ENCODE measurements at places on chromosomes 16 and 17. TPM values are rescaled to one million over a fixed set of nuclear protein-coding genes. Genes with fewer than 3 reads are reported as not detected.
A peak's percentile ranks its signal among the peaks of the same experiment; 100 is the strongest.

DNA sequence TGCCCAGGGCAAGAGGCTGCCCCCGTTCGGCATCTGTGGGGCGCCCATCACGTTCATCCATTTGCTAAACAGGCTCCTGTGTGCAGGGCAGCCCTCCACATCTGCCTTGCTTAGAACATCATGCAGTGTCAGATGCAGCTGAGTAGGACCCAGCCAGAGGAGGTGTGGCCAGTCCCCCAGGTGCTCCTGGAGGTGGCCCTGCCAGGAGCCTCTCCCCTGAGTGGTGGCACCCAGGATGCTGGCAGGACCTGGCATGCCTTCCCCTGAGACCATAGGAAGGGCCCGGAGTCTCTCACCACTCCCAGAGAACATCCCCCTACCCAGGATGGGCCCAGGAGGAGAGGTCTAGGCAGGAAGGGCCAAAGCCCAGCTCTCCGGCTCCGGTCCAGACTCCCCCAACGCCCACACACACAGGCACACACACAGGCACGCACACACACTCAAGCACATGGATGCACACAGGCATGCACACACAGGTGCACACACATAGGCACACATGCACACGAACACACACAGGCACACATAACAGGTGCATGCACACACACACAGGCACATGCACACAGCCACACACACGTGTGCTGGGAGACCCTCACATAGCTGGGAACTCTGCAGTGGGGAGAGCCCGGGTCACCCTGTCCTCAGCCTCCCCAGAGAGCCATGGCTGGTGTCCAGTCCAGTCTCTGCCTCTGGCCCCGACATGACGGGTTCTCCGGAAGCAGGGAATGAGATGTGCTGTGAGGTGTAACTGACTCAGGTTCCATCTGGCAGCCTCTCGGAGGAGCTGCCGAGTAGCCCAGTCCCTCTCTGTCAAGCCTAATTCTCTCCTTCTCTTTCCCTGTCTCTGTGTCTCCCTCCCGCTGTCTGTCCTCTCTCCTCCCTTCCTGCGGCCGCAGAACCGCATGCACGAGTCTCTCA, 74.6 kb downstream of the AMFR start:
- no peak for DNase-seq

The NPIPB4 gene
- total RNA-seq, result 94.9 TPM

- DNase-seq, result peak; percentile 97
Observed at GRCh38 chr17:73231841-73232586, 29.7 kb downstream of the CPSF4L start.

GRCh38 chr16:57988929-57989328, 11.5 kb downstream of the ZNF319 start:
- DNase-seq, result no peak

- DNase-seq, result no peak
Observed at GRCh38 chr17:38568274-38568673, 37.5 kb downstream of the SRCIN1 start.

The PCGF2 gene
- total RNA-seq, result 1.2 TPM

The SCN4A gene
- total RNA-seq, result 0.10 TPM

DNA sequence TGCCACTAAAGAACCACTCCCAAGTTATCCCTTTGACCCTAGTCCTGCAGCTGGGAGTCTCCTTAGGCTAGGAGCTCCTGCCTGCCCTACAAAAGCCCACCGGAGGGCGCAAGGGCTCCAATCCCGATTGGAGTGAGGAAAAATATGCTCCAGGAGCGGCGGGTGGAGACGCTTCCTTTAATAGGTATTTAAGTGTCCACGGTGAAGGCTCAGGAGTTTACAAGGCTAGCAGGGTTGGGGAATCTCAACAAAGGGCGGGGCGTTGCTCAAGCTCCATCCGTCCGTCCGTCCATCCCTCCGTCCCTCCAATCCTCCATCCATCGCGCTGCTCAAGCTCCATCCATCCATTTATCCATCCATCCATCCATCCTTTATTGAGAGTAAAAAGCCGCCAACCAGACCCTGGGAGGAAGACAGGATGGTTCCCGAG, 556 bp upstream of the SPNS1 start:
- peak; percentile 76 for DNase-seq

DNA sequence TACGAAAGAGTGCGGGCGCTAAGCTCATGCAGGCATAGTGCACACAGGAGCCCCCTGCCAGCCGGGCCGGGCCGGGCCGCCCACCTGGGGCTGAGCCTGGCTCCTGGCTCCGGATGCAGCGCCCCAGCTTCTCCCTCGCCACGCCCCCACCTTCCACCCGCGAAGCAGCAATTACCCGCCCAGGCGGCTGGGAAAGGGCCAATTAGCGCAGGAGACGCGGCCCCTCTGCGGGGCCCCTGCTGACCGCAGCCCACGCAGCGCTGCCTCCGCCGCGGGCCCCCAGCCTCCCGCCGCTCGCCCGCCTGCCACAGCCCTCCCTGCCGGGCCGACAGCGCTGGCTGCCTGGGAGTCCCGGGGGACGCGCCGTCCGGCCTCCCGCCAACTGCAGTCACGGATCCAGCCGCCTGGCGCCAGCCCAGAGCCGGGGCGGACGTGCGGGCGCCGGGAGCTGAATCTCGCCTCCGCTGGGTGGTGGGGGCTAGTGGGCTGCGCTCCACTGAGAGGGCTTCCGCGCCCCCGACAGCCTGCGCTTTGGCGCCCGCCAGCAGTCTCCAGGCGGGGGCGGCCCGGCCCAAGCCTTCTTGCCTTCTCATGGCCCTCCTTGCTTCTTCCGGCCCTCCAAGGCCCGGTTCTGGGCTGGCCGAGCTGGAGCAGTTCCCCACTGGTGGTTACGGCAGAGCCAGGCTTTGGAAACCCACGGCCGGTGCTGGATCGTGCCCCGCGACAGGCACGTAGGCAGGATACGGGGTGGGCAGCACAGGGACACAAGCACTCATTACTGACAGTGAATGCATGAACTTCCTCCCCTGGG, 14.9 kb upstream of the CBFB start:
- peak; percentile 76 for DNase-seq

DNA sequence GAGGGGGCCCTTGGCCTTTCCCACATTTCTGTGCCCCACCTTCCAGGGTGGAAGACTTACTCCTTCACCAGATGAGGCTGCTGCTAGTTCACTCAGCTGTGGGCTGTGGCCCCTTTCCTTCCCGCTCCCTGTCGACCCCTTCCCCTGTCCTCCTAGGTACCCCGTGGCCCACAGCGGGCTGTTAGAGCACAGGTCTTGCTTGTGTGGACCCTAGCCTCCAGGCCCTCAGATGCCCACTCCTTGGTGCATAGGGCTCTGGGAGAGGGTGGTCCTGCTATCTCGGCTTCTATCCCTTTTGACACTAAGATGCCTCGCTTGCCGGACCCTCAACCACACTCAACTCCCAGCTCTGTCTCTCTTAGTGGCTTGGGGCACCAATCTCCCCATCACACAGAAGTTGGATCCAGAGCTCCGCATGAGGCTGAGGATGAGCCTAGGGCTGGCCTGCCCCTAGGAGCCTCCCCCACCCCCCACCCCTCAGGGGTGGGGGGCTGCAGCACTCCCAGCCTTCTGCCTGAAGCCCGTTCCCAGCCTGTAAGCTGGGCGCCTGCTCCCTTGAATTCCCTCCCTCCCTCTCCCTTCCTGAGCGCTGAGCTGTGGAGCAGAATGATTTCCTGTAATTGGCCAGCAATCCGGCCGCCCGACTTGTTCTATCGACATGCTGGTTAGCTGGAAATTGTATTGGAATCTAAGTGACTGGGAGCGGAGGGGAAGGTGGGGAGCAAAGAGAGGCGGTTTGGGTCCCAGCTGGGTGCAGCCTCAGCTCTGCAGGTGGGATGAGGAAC, 30.9 kb downstream of the DCAKD start:
- no peak for DNase-seq

DNA sequence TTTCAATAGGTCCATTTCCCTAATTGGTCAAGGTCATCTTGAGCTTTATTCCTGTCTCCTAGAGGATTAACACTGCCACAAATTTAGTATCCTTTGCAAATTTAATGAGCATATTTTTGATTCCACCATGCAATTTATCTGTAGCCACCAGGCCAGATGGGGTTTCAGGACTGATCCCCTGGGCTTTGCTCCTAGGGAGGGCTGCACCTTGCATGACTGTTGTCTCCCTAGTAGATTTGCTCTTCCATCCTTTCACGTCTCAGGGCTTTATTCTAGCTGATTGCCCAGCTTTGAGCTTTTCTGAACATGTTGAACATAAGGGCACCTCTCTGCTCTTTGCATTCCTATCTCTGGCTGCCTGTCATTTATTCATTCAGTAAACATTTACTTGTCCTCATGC, 7.7 kb upstream of the KCNH6 start:
- no peak for DNase-seq

The TBC1D28 gene
- not detected for total RNA-seq

Data from activated naive CD4-positive, alpha-beta T cell treated with anti-CD3 and anti-CD28 coated beads for 36 hours (primary cell).